ENCODE measurements at places on chromosomes 6 and 20.

GRCh38 chr6:154751011-154751800, 18.0 kb downstream of the SCAF8 start:
- DNase-seq, result no peak

- no peak for DNase-seq
These were observed 181.1 kb downstream of the RPS12 start for GRCh38 chr6:132995432-132995831.

GRCh38 chr6:101851911-101852310, 458.4 kb downstream of the GRIK2 start:
- DNase-seq, result no peak

GRCh38 chr6:109579361-109579760, 96.3 kb upstream of the ZBTB24 start:
- no peak for DNase-seq

- no peak for DNase-seq
These were observed 50.6 kb upstream of the NELFCD start for GRCh38 chr20:58930496-58930895.

GRCh38 chr6:107730683-107731314, 93.3 kb downstream of the SCML4 start:
- no peak for DNase-seq

DNA sequence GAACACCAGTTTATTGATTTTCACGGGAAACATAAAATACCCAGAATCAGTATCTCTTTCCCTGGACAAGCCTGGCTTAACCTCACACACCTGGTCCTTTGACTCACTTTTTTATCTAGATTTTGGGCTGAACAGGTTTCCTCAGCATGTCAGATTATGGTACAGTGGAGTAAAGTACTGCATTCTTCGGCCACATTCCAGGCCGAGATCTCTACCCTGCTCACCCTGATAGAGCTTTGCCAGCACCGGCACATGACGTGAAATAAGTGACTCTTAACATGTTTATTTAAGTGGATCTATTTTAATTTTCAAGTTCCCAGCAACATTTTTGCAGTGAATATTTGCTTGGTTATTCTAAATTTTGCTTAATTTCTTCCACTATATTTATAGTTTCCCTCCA, 79.0 kb upstream of the POPDC3 start:
- DNase-seq, result no peak

DNA sequence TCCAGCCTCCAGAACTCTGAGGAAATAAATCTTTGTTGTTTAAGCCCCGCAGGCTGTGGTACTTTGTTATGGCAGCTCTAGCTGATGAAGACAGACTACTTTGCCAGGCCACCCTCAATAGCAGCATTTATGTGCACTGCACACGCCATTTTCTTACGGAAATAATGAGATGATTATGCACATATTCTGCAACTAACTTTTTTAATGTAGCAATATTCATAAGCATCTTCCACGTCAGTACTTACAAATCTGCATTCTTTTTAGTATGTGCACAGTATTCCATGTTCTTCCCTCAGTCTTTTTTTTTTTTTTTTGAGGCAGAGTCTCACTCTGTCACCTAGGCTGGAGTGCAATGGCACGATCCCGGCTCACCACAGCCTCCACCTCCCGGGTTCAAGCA, 46.8 kb upstream of the DSP start:
- no peak for DNase-seq

GRCh38 chr6:76420094-76420493, 347.6 kb upstream of the IMPG1 start:
- no peak for DNase-seq

- no peak for DNase-seq
These were observed 9.8 kb upstream of the BHLHE23 start for GRCh38 chr20:63016514-63017075.

GRCh38 chr6:92050216-92050615, 1369.1 kb downstream of the EPHA7 start:
- no peak for DNase-seq
